Activated CD4-positive, alpha-beta T cell treated with anti-CD3 and anti-CD28 coated beads for 1 hour (primary cell): ENCODE measurements at places on chromosomes 7 and 10.

- DNase-seq, result no peak
Observed at GRCh38 chr10:96488161-96488935, 25.4 kb downstream of the TLL2 start.

- DNase-seq, result no peak
Observed at GRCh38 chr10:123464430-123465323, 201.5 kb upstream of the GPR26 start.

GRCh38 chr7:95246831-95247370, 77.4 kb downstream of the PON1 start:
- DNase-seq, result no peak

- no peak for DNase-seq
Observed at GRCh38 chr10:28263136-28263857, 39.6 kb downstream of the MPP7 start.

DNA sequence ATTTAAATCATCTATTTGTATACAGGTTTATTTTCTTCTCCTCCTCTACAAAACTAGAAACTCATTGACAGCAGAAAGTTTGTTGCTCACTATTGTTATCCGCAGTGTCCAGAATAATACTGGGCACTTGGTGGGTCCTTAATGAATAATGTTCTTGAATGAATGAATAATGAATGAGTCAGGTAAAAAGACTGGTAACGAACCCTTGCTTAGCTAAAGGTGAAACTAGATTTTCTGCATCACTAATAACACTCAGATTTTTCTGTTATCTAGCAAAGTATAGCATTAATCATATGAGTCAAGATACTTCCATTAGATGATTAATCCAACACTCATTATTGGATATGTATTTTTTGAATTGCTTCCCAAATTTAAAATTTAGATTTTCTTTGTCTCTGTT, 953.2 kb downstream of the SORCS3 start:
- no peak for DNase-seq

DNA sequence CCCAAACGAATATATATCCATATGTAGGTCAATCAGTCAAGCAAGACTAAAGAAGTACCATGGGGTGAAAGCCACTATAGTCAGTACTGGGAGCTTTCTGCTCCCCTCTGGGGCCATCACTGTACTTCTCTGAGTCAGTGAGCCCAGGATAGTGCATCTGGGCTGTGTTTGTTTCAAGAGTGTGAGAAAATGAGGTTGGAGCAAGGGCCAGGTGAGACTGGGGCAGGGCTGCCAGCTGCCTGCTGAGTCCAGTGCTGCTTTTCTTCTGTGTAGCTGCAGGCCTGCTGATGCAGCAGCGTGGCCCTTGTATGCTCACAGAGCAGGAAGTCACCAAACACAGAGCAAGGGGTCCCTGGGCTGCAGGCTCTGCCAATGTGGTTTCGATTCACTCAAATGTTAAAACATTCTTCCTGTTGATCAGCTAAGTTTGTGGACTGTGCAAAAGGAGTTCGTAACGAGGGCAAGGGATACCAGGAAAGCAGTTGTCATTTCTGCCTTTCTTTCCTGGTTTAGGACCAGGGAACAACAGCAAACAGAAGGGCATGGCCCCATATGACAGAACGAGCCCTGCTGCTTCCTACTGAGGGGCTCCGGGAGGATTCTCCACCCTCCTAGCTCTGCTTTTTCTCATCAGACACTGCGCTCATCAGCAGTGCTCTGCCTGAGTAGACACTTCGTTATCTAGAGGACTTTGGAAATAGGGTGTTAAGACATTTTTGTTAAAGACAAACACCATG, 65.4 kb upstream of the TNS3 start:
- no peak for DNase-seq

DNA sequence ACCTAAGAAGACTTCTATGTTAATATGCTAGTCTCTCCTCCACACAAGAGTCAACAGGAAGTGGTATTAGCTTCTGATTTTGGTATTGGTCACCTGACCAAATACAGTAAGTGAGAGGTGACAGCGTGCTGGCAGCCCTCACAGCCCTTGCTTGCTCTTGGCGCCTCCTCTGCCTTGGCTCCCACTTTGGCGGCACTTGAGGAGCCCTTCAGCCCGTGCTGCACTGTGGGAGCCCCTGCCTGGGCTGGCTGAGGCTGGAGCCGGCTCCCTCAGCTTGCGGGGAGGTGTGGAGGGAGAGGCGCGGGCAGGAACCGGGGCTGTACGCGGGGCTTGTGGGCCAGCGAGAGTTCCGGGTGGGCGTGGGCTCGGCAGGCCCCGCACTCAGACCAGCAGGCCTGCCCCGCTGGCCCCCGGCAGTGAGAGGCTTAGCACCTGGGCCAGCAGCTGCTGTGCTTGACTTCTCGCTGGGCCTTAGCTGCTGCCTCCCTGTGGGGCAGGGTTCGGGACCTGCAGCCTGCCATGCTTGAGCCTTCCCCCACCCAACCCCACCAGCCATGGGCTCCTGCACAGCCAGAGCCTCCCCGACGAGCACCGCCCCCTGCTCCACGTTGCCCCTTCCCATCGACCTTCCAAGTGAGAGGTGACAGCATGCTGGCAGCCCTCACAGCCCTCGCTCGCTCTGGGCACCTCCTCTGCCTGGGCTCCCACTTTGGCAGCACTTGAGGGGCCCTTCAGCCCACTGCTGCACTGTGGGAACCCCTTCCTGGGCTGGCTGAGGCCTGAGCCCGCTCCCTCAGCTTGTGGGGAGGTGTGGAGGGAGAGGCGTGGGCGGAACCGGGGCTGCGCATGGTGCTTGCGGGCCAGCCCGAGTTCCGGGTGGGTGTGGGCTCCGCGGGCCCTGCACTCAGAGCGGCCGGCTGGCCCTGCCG, 4.2 kb upstream of the ACSL5 start:
- DNase-seq, result no peak

DNA sequence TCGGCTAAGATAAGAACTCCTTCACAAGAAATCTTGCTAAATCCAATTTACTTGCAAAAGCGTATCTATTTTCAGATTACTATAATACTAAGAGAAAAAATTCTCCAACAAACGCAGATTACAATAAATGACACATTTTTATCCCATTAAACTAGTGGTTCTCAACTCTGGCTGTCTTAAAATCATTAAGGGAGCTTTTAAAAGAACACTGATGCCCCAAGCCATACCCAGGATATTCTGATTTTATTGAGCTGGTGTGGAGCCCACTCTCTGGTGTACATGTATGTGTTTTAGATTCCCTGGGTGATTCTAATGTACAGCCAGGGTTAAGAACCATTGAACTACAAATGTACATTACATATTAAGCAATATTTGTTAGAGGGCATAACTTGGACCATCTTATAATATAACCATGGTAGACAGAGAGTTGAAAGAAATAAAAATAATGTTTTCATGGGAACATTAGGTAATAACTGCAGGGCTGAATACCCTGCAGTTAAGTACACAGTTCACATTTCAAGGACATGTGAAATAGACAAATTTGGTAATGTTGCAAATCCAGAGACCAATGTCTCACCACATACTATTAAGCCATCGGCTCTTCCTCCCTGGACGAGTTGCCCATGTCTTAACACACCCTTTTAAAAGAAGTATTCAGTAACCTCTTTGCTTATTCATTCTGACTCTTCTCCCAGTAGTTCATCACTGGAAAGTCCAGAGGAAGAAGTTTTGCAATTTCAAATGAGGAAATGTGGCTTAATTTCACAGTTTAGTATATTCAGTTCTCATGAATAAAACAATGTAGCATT, 6.2 kb downstream of the GSAP start:
- no peak for DNase-seq

DNA sequence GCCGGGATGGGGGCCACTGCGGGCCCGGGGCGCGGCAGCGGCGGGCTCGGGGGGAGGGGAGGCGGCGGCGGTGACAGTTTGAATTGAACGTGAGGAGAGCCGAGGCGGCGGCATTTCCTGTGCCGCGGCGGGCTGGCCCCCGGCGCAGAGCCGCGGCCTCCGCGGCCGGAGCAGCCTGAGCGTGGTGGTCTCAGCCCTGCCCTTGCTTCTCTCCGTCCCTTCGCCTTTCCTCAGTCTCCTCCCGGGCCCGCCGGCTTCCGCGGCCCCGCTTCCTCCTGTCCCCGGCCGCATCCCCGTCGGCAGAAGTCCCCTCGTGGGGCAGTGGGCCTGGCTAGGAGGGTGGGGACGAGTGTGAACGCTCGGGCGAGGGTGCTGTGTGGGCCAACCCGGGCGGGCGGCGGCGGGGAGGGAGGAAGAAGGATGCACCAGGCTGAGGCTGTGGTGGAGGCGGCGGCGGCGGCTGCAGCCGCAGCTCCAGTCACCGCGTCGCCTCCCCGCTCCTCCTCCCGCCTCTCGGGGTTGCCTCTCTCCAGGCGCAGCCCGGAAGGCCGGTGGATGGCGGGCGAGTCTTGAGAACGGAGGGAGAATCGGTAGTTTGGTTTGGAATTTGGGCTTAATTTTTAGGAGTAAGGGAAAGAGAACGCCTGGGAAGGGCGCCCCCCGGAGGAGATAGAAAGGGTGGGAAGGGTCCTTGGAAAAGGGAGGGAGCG, 690 bp downstream of the SEPTIN7 start:
- peak; percentile 60 for DNase-seq

DNA sequence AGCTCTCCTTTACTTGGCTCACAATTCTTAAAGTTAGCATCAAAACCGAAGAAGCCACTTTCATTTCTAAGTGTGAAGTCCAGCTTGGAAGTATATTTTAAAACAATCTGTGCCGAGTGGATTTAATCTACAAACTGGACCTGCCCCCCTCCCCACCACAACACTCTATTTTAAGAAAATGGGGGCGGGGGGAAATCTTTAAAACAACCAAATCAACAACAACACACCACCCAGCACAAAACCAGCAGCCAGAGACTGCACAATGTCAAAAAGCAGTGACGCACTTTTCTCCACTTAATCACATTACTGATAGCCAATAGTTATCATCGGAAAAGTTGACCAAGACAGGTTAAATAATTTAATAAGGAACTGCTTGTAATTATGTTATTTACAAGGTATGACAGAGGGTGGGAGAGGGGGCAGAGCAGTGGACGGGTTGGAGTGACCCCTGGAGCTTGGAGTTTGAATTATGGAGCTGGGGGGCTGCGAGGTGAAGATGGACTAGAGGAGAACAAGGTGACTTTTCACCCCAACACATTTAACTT, 2.8 kb downstream of the EBF3 start:
- DNase-seq, result no peak

GRCh38 chr10:3990307-3990706, 205.3 kb upstream of the KLF6 start:
- DNase-seq, result no peak

- no peak for DNase-seq
Observed at GRCh38 chr10:114157912-114158311, 16.1 kb downstream of the CCDC186 start.

DNA sequence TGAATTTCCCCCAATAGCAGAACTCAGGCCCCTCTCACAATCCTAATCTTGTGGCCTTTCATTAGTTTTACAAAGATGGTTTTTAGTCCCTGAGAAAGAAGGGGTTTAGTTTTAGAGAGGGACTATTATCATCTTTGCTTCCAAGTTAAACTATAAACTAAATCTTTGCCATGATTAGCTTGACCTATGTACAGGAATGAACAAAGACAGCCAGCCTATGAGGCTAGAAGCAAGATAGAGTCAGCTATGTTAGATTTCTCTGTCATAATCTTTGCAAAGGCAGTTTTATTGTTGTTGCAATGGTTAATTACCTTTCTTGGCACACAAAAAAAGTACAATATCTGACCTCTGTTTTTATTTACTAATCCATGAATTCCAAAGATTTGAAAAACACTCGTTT, 19.1 kb downstream of the RNF133 start:
- DNase-seq, result no peak

GRCh38 chr10:118742032-118742431, 12.7 kb downstream of the CACUL1 start:
- no peak for DNase-seq

- DNase-seq, result no peak
Observed at GRCh38 chr7:51352174-51353100, 35.8 kb upstream of the COBL start.

DNA sequence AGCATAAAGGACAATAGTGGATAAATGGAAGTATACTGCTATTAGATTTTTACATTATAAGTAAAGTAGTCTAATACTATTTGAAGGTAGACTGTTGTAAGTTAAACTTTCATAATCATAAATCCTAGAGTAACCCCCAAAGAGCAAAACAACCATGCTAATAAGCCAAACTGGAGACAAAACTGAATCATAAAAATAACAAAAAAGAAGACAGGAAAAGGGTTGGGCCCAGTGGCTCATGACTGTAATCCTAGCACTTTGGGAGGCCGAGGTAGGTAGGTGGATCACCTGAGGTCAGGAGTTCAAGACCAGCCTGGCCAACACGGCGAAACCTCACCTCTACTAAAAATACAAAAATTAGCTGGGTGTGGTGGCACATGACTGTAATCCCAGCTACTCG, 9.7 kb downstream of the CACUL1 start:
- no peak for DNase-seq

DNA sequence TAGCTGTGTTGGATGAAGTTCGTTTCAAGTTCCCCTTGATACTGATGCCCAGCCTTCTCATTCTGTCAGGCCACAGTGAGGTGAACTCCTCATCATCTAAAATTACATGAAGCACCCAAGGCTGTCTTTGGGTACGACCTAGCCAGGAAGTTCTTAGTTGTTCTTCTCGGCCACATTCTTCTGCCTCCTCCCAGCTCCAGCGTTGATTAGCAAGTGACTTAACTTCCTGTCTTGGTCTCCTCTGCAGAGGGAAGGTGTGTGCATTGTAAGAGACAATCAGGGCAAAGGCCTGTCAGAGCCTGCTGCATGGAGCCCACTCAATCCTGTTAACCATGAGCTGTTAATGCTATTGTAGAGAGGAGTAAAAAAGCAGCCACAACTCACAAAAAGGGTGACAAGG, 43.2 kb upstream of the CPXM2 start:
- no peak for DNase-seq

GRCh38 chr7:7779888-7780287, 61.5 kb upstream of the RPA3 start:
- DNase-seq, result no peak

DNA sequence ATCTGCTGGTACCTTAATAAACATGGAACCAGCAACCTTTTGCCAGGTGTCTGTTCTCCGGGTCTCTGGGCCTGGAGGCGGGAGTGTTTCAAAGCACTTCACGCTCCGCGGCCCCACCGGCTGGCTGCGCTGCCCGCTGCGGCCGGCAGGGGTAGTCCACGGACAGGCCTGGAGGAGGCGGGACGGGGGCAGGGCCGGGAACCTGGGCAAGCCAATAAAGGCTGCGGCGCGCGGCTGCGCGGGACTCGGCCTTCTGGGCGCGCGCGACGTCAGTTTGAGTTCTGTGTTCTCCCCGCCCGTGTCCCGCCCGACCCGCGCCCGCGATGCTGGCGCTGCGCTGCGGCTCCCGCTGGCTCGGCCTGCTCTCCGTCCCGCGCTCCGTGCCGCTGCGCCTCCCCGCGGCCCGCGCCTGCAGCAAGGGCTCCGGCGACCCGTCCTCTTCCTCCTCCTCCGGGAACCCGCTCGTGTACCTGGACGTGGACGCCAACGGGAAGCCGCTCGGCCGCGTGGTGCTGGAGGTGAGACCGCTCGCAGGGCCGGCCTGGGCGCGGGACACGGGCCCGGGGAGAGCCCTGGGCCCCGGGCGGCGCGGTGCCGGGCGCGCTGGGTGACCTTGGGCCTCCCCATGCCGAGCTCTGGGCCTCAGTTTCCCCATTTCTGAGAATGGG, at the start of gene PPIF:
PPIF (plus strand) TSS at position 244 of the 668 bp plus-strand sequence; CDS start at position 324, 80 bp downstream.
- peak; percentile 88 for DNase-seq
